Activated CD4-positive, alpha-beta T cell treated with anti-CD3 and anti-CD28 coated beads for 36 hours (primary cell): ENCODE measurements at places on chromosomes 3 and 15. TPM values are rescaled to one million over a fixed set of nuclear protein-coding genes. Genes with fewer than 3 reads are reported as not detected.

DNA sequence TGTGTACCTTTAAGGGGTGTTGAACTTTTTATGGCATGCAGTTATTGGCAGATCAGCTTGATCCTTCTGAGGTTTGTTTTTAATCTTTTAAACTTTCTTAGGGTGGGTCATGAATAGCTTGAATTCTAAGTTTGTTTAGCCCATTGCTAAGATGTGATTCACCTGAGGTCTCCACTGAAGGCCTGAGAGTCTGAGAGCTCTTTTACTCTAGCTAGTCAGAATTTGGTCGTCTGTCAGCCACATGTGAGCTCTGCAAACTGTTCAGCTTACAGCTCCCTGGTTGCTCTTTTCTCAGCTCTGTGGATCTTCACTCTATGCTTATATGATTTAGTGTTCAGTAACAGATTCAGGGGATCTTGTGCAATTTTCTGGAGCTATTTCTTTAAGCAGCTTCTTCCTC lies 161.3 kb downstream of the ABHD5 start:
- no peak for DNase-seq

- DNase-seq: no peak
Observed at GRCh38 chr15:42104095-42104891, 9.9 kb upstream of the PLA2G4D start.

- no peak for DNase-seq
Observed at GRCh38 chr15:68023307-68024101, 30.6 kb upstream of the PIAS1 start.

Gene DPPA2
- total RNA-seq: not detected

DNA sequence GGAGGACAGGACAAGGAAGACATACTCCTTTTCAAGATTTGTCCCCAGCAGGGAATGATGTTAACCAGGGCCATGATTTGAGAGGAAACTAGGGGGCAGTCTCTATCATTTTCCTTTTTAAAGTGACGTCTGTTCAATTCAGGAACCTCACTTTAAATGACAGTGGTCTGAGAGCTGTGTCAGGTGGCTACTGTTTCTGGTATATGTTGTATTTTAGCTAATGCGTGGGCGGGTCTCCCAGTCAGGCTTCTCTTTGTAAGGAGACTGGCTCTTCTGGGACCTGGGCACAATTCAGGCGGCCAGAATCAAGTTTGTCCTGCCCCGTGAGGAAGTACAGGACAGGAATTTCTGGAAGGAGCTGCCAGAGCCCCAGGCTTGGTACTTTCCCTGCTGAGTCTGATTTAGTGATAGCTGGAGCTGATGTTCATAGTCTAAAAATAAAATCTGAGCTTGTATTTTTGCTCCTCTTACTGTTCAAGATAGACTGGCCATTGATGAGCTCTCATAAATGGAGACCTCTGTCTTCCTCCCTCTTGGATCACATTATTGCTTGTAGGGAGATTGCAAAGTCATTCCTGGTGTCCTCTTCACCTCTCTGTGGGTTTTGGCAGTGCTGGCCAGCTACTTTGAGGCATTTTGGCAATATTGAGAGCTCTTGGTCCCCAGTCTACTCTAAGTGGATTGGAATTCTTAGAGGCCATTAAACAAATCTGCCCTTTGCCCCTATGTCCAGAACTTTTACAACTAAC lies 25.6 kb downstream of the SQOR start:
- no peak for DNase-seq

DNA sequence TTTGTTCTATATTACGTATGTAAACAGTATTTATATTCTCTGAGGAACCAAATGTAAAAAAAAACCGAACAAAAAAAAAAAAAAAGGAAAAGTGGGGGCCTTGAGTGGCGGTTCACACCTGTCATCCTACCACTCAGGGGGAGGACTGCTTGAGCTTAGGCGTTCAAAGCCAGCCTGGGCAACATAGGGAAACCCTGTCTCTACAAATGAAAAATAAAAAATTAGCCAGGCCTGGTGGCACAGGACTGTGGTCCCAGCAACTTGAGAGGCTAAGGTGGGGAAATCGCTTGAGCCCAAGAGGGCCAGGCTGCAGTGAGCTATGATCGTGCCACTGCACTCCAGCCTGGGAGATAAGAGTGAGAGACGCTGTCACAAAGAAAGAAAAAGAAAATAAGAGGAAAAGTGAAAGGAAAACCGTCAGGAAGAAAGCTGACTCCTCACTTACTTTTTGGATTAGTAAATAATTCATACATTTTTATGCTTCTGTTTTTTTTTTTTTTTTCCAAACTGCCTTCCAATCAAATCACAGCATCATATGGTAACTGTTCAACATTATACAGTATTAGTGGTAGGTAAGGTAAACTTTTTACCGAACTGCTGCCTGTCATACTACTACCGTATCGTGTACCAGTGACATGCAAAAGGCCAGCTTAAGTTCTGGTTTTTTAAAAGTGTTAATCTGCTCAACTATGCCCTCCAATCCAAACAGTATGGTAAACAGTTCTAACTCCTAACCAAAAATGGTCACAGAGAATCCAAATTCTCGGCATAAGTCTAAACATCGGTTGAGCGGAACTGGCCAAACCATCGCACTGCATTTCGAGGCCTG lies 1.2 kb downstream of the PHC3 start:
- DNase-seq: peak; percentile 33

Gene MRPS25
- total RNA-seq: 52.3 TPM

DNA sequence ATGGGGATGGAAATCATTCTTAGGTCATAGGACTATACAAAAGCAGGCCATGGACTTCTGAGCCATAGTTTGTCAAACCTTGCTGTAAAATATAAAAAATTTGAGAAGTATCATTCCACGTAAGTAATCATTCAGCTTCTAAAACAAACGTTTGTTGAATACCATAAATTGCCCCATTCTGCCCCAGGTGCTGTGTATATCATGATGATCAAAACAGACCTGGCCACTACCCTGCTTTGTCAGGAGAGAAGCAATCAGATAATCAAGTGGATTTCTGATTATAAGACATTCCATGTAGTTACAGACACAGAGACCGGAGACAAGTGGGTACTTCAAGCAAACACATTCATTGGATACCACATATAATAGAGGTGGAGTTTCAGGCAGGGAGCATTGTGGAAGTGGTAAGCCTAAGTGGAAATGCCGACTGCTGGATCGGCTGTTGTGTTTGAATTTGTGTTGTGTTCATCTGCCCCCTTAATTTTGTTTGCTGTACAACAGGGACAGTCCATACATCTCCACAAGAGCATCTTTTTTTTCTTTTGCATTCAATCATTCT lies 61.7 kb downstream of the TGFBR2 start:
- DNase-seq: no peak

- DNase-seq: peak; percentile 69
Observed at GRCh38 chr15:69973102-69973714, 124.5 kb downstream of the TLE3 start.

- no peak for DNase-seq
Observed at GRCh38 chr15:100206643-100207042, 135.1 kb downstream of the ADAMTS17 start.

GRCh38 chr3:143306407-143306806 lies 186.8 kb downstream of the CHST2 start:
- DNase-seq: no peak

- no peak for DNase-seq
Observed at GRCh38 chr15:85757073-85757938, 37.4 kb downstream of the KLHL25 start.

- DNase-seq: no peak
Observed at GRCh38 chr3:37668818-37669610, 192.7 kb upstream of the CTDSPL start.

DNA sequence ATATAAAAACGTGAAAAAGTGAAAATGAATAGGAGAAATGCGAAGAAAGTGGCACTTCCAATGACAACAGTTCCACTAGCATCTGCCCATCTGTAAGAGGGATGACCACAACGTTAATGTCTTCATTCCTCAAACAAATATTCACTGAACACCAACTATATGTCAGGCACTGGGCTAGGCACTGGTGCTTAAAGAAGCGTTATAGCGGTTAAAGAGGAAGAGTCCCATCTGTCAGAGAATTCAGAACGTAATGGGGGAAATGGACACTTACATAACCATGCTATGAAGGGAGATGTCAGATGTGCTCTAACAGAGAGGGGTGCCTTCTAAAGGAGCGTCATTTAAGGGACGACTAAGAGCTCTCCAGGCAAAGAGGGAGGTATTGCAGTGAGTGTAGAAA lies 8.2 kb downstream of the RUBCN start:
- DNase-seq: no peak

- DNase-seq: peak; percentile 24
Observed at GRCh38 chr3:47002171-47003055, 22.9 kb downstream of the NBEAL2 start.

DNA sequence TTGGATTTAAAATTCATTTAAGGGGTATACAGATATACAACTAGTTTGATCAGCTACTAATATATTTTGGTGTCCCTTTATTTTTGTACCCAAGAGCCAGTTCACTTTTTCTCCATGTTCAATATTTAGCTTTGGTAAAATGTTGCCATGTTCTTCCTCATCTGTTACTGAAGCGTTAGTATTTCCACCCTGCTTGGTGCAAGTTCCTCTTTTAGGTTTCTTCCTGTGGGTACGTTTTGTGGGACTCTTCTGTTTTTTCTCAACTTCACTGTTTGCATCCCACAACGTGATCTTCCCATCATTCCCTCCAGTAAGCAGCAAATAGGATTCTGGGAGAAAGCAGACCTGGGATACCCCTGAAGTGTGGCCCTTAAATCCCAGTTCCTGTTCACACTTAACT lies 14.1 kb downstream of the WDR53 start:
- DNase-seq: no peak

Gene STRC
- 0.66 TPM for total RNA-seq

DNA sequence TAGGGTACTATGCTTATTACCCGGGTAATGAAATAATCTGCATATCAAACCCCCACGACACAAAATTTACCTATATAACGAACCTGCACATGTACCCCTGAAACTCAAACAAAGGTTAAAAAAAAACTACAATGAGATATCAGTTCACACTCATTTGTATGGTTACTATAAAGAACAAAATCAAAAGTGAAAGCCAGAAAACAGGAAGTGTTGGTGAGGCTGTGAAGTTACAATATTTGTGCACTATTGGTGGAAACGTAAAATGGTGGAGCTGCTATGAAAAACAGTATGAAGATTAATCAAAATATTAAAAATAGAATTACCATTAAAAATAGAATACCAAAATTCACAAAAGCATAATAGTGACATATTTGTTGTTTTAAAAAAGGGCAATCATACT lies 128.9 kb downstream of the ZIC1 start:
- no peak for DNase-seq

DNA sequence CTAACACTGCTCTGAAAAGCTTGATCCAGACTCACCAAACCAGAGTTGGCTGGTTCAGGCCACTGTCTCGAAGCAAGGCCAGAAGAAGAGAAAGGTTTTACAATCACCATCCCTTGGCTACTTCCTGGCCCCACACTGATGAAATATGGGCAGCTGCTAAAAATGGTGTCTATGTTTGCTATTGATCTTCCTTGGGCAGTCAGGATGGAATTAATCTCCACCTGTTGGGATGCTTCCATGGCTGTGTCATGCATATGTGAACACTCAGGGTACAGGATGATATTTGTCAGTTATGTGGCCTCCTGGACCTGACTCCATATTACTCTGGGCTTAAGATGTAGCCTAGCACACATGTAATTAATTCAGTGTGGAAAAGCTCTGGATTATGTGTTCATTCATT lies 61.9 kb downstream of the FRMD4B start:
- no peak for DNase-seq

DNA sequence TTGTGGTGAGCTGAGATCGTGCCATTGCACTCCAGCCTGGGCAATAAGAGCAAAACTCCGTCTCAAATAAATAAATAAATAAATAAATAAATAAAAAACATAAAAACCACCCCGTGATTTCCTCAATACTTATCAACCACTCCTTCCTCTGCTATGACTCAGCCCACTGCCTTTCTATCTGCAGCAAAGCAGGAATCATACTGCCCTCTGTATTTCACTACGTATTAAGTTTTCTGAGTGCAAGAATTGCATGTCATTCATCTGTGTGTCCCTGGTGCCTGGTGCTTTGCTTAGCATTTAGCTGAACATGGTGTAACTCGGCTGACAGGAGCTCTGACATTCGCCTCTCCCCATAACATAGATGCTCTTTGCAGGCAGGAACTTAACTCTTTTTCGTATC lies 7.1 kb downstream of the LSG1 start:
- DNase-seq: no peak

Gene NAA50
- 97.1 TPM for total RNA-seq

Gene NTRK3
- total RNA-seq: 0.78 TPM

DNA sequence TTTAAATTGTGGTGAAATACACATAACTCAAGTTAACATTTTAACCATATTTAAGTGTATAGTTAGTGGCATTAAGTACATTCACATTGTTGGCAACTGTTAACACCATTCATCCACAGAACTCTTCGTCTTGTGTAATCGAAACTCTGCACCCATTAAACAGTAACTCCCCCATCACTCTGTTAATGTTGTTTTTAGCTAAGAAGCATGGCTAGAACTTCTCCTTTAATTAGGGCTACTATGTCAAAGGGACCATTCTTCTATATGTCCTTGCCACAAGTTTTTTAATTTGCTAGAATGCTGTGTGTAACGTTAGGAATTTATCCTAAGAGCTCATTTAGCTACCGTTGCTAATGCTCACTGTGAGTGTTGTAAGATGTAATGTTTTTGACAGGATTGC lies 60.6 kb downstream of the MAP2K5 start:
- DNase-seq: no peak

Gene APBA2
- 12.8 TPM for total RNA-seq

DNA sequence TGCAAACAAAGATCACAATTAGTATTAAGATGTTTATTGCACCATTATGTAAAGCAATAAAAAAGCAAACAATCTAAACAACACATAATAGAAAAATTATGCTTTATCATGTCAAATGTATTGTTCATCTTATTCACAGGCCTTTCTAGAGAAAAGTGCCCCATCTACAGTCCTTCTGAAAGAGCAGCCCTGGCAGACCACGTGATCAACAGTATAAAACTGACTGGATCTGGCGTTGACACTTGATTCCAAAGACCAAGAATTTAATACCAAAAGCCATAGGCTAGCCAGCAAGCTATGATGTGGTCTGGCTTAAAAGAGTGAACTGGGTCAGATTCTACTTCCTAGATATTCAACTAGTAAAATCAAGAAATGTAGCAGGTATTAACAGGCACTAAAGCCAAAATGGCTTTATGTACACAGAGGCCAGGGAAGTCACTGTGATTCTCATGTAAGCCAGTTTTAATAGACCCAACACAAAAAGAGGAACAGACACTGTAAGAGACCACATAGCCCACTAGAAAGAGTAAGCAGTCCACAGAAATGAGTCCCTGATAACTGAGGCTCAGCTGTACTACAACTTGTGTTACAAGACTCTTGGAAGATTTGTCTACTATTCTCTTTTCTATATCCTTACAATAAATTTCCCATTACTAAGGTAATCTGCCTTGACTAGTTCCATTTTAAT lies 32.5 kb downstream of the DMXL2 start:
- no peak for DNase-seq

Gene PLSCR5
- total RNA-seq: not detected

DNA sequence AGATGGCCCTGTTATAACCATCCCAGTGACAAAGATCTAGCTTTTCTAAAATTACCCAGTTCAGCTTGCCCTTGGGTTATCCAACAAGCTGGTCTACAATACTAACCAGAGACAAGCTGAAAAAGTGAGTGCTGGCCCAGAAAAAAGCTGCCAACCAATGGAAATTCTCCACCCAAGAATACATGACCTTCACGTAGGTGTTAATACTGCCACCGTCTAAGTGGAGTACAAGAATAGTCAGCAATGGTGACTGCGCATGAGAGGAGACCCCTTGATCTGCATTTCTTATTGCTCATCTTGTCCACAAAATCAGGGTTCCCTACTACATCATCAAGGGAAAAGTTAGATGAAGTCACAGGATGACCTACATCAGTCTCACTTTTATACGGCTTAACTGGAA lies 15.8 kb upstream of the PLCH1 start:
- DNase-seq: no peak

- DNase-seq: no peak
Observed at GRCh38 chr15:55613727-55614126, 25.6 kb upstream of the PYGO1 start.

Gene FAM227B
- 2.7 TPM for total RNA-seq
